B cell (primary cell): ENCODE measurements at places on chromosomes 13 and 19. TPM values are rescaled to one million over a fixed set of nuclear protein-coding genes. Genes with fewer than 3 reads are reported as not detected.

DNA sequence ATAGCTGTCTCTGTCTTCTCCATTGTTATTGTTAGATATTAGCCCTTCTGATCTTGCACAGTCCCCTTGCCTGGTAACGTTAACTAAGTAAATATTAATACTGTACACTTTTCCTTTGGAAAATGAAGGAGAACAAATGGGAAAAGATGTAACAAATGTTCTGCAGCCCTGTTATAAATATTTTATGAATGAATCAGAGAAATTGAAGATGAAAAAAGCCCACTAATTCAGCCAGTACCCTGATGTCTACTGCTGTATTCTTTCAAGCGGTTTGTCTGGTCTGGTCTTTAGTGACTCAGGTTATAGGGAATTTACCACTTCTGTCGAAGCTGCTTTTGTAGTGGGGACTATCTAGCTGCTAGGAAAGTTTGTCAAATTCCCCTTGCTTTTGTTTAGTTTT, 121.0 kb downstream of the COG6 start:
- DNase-seq, result no peak

GRCh38 chr19:7618348-7618747, 11.0 kb downstream of the XAB2 start:
- DNase-seq, result no peak

GRCh38 chr13:73141292-73141771, 82.5 kb downstream of the KLF5 start:
- no peak for DNase-seq

DNA sequence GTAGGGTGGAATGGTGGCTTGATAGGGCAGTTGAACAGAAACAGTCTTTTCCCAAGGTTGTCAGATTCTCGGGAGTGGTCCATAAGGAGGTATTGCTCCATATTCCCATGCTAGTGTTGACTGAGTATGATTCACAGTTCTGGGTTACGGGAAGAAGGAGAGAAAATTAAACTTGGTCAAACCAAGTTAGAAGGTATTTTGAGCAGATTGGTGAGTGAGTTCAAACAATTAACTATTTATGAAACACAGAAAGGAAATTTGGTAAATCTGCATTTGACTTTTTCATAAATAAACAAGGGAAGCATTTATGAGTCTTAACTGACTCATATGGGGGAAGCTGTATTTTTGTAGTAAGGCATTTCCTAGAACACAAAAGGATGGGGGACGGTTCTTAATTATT, 2419.4 kb downstream of the PCDH9 start:
- no peak for DNase-seq

Gene KLK4
- total RNA-seq, result 0.52 and 1.00 TPM in 2 replicates

Gene KLF5
- 0.87 and 0.94 TPM in 2 replicates for total RNA-seq

DNA sequence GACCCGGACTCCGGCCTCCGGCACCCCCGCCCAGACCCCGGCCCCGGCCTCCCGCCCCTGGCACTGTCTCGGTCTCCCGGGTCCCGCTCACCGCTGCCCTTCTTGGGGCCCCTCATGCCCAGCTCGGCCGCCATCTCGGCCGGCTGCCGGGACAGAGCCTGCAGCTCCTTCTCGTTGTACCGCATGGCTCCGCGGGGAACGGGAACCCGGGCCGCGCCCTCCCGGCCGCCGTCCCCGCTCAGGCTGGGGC, 140 bp downstream of the PLEKHJ1 start:
- DNase-seq, result no peak

DNA sequence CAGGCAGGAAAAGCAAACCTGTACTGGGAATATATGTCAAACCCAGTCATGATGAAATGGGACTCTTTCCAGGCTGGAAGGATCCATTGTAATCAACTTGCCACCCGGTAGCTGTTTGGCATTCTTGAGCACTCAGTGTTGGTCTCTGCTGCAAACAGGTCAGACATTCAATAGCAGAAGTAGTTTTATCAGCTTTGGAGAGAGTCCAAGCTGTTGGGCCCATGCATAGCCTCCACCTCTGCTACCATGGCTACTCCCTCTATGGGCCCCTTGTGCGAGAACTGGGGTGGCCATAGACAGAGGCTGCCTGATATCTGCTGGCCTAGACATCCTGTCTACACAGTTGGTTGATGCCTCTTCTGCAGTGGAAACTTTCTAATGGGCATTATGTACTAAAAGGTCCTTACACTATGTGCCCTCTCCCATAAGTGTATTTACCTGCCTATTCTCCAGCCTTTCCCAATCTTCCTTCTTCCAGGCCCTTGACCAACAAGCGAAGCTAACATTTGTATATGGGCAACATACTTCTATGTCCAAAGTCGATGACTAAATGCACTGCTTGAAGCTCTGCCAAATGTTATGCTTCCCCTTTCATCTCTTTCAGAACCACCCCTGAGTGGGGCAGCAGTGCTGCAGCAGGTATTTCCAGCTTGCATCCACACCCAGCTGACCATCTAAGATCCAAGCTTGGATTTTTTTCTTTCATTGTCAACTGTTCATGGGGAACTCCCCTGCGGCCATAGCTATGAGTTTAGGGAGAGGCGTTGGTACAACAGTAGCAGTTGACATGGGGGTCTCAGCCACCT, 5.3 kb upstream of the RNF6 start:
- no peak for DNase-seq

- no peak for DNase-seq
Observed at GRCh38 chr13:97257800-97258799, 36.0 kb downstream of the MBNL2 start.

Gene NRTN
- 0.36 TPM in 1 of 2 replicates, not detected in the other for total RNA-seq
